ENCODE measurements at places on chromosomes 11 and 22.

GRCh38 chr22:25545672-25546071 is 18.8 kb upstream of the GRK3 start:
- DNase-seq: no peak

DNA sequence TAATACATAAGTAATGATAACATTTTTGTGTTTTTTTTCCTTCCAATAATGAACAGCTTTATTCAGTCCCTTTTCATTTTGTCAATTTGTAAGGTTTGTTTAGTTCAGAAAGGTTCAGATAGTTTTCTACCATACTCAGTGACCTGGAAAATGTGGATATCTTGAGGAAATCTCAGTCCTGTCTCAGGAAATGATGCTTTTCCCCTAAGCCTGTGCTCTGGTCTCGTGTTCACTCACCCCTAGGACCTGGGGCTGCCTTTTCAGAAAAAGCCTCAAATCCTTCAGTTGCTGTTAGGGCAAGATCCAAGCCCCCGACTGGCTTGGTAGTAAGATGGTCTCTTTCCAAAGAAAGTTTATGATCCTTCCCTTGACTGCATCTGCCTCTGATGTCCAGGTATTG is 21.8 kb downstream of the MS4A6A start:
- DNase-seq: no peak

GRCh38 chr11:69152733-69153421 is 2.9 kb upstream of the SMIM38 start:
- no peak for DNase-seq

DNA sequence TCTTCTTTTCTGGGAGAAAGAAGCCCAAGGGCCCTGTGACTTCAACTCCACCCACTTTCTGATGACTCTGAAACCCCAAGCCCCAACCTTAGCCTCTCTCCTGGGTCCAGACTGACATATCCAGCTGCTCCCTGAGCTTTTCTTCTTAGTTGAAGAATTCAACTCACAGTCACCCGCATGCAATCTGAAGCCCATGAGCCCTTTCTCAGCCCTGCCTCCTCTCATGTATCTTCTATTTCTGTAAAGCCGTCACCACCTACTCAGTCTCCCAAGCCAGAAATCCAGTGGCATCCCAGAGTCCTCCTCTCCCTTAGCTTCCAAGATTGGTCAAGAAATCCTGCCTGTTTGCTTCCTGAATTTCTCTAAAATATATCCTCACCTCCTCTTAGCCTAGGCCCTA is 7.1 kb upstream of the TMA7B start:
- no peak for DNase-seq

Measured in RCC 7860 (cell line).